ENCODE measurements at places on chromosomes 6 and 20. TPM values are rescaled to one million over a fixed set of nuclear protein-coding genes. Genes with fewer than 3 reads are reported as not detected.

The OPRM1 gene
- not detected for total RNA-seq

The CHMP4B gene
- 79.4 TPM for total RNA-seq

The FUT9 gene
- total RNA-seq, result 2.7 TPM

The PRR18 gene
- total RNA-seq, result 0.31 TPM

The CDH22 gene
- 0.18 TPM for total RNA-seq

The BANF2 gene
- total RNA-seq, result not detected

The XRN2 gene
- 76.7 TPM for total RNA-seq

The MYB gene
- total RNA-seq, result 1.6 TPM

The C2 gene
- total RNA-seq, result 1.6 TPM

The TMEM217 gene
- total RNA-seq, result 2.0 TPM

The PKHD1 gene
- 0.04 TPM for total RNA-seq

The PNLDC1 gene
- 0.33 TPM for total RNA-seq

The CTAGE9 gene
- total RNA-seq, result not detected

The SAMD10 gene
- 11.7 TPM for total RNA-seq

The TAB2 gene
- 72.0 TPM for total RNA-seq

The CHRNA4 gene
- 0.11 TPM for total RNA-seq

The FAM8A1 gene
- total RNA-seq, result 20.7 TPM

The CLVS2 gene
- total RNA-seq, result 0.11 TPM

The MCHR2 gene
- total RNA-seq, result not detected

The HLA-DQA2 gene
- total RNA-seq, result not detected

The SERINC3 gene
- 42.9 TPM for total RNA-seq

The RNF182 gene
- total RNA-seq, result 4.2 TPM

The EBF4 gene
- 78.8 TPM for total RNA-seq

The LY86 gene
- not detected for total RNA-seq

The ADGRG6 gene
- 36.6 TPM for total RNA-seq

The CST9 gene
- total RNA-seq, result not detected

The EFCAB8 gene
- total RNA-seq, result 0.51 TPM

The CFAP206 gene
- 1.0 TPM for total RNA-seq

The SIRPB1 gene
- total RNA-seq, result 0.93 TPM

The GLP1R gene
- total RNA-seq, result not detected

The ENPP5 gene
- total RNA-seq, result 8.7 TPM

The CGA gene
- not detected for total RNA-seq

The ITPR3 gene
- 6.4 TPM for total RNA-seq

The LY6G6D gene
- total RNA-seq, result 0.67 TPM

The POU5F1 gene
- total RNA-seq, result 0.47 TPM

The SUMO4 gene
- 3.4 TPM for total RNA-seq

The ORC3 gene
- 28.8 TPM for total RNA-seq

The ZNF217 gene
- 39.5 TPM for total RNA-seq

The PDE10A gene
- 13.0 TPM for total RNA-seq

The C20orf141 gene
- total RNA-seq, result not detected

The LAMA2 gene
- total RNA-seq, result 56.8 TPM

The BMP7 gene
- total RNA-seq, result 22.2 TPM

The C4B gene
- 11.5 TPM for total RNA-seq

The SMOC2 gene
- 4.8 TPM for total RNA-seq

The FOXF2 gene
- total RNA-seq, result 0.27 TPM

The GSTA1 gene
- not detected for total RNA-seq

The CDSN gene
- not detected for total RNA-seq

The ZBTB12 gene
- 37.1 TPM for total RNA-seq

The CAGE1 gene
- 0.09 TPM for total RNA-seq

The TSHZ2 gene
- total RNA-seq, result 31.0 TPM

The GPR6 gene
- not detected for total RNA-seq

The TRIM15 gene
- total RNA-seq, result not detected

The LZTS3 gene
- total RNA-seq, result 14.2 TPM

The TRIM40 gene
- total RNA-seq, result not detected

The GSTA2 gene
- not detected for total RNA-seq

The SAMD3 gene
- total RNA-seq, result 0.38 TPM

The C6orf58 gene
- total RNA-seq, result 0.18 TPM

The ZNF311 gene
- total RNA-seq, result 2.3 TPM

The RALY gene
- total RNA-seq, result 141 TPM
